ENCODE measurements at places on chromosomes 5 and 9. TPM values are rescaled to one million over a fixed set of nuclear protein-coding genes. Genes with fewer than 3 reads are reported as not detected.

The ADAMTS16 gene
- total RNA-seq = 4.3 TPM

The SOX30 gene
- 0.09 TPM for total RNA-seq

The CEP120 gene
- 14.1 TPM for total RNA-seq

The SPATA31E1 gene
- not detected for total RNA-seq

The PTGDS gene
- 8.4 TPM for total RNA-seq

The INPP5E gene
- total RNA-seq = 5.9 TPM

The DOK3 gene
- 2.7 TPM for total RNA-seq

The FRMD3 gene
- 34.1 TPM for total RNA-seq

The SARDH gene
- total RNA-seq = 6.3 TPM

The FOXD1 gene
- 0.35 TPM for total RNA-seq

The LRRC19 gene
- total RNA-seq = not detected

The IL9 gene
- not detected for total RNA-seq

The HACD4 gene
- 1.3 TPM for total RNA-seq

GRCh38 chr5:119264186-119264585 is 91.6 kb upstream of the TNFAIP8 start:
- DNase-seq = no peak

- DNase-seq = no peak
Observed at GRCh38 chr5:109573766-109574165, 116.0 kb upstream of the MAN2A1 start.

GRCh38 chr9:130627051-130627450 is 37.3 kb upstream of the PRDM12 start:
- DNase-seq = no peak

DNA sequence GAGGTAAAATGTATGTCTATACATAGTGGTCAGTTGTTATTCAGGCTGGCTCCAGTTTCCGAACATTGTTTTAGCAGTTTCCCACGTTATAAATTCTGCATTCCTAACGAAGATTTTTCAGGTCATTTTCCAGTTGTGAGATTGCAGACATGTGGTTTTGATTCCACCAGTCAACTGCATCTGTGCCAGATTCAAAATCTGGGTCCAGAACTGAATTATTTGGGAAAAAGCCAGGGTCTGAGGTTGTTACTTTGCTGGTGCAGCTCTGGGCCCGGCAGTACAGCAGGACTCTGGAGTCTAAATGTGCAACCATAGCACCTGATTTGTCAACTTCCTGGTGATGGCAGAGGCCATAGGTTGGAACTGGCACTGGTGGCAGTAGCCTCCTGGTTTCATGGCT is 105.7 kb upstream of the MEGF10 start:
- DNase-seq = peak; percentile 80

- peak; percentile 1 for DNase-seq
Observed at GRCh38 chr5:26482076-26482809, 556.1 kb downstream of the CDH9 start.

- no peak for DNase-seq
Observed at GRCh38 chr5:123690821-123691220, 178.8 kb downstream of the CSNK1G3 start.

DNA sequence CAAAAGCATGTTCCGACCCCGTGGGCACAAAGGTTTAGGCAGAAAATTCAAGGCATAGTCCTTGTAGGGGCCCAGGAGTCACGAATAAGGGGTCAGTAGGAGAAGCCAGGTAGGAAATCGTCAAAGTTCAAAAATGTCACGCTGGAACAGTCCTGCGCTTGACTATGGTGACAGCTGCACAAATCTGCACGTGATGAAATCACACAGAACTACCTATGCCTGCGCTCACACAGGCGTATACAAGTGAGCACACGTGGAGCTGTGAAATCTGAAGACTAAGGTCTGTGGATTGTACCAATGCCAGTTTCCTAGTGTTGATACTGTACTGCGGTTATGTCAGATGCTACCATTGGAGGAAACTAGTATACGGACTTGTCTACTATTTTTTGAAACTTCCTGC is 303.1 kb upstream of the PANK3 start:
- no peak for DNase-seq

- DNase-seq = no peak
Observed at GRCh38 chr9:126235336-126236243, 91.0 kb upstream of the MVB12B start.

GRCh38 chr5:42666869-42667268 is 89.7 kb upstream of the CCDC152 start:
- no peak for DNase-seq

- peak; percentile 18 for DNase-seq
Observed at GRCh38 chr9:112332214-112332613, 1.2 kb downstream of the PTBP3 start.

GRCh38 chr5:37723162-37723961 is 116.5 kb downstream of the GDNF start:
- no peak for DNase-seq

DNA sequence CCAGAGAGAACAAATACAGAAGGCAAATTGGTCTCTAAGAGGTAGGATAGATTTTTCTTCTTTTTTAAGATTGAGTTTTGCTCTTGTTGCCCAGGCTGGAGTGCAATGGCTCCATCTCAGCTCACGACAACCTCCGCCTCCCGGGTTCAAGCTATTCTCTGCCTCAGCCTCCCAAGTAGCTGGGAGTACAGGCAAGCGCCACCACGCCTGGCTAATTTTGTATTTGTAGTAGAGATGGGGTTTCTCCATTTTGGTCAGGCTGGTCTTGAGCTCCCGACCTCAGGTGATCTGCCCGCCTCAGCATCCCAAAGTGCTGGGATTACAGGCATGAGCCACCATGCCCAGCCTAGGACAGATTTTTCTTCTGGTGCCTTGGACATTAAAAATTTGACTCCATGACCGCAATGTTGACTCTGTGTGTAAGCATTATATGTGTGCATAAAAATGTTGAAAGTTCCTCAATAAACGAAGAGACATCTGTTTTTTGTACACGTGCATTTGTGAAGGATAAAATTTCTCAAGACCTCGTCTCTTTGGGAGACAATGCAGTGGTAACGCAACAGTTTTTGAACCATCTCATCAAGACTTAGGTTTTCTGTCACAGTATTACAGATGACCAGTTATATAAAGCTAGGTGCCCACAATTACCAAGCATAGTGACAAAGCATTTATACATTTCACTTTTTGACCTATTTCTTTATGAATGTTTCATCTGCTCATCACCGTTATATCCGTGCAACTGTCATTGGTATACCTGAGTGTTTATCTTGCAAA is 17.4 kb downstream of the VCP start:
- no peak for DNase-seq

- no peak for DNase-seq
Observed at GRCh38 chr5:31913808-31914207, 260.3 kb downstream of the GOLPH3 start.

GRCh38 chr5:177455661-177456590 is 9.3 kb downstream of the PRR7 start:
- DNase-seq = peak; percentile 93

GRCh38 chr5:115435778-115436712 is 108.5 kb downstream of the FEM1C start:
- DNase-seq = no peak

GRCh38 chr5:125198270-125198974 is 452.0 kb upstream of the ZNF608 start:
- peak; percentile 98 for DNase-seq

GRCh38 chr9:16726718-16727451 is 143.6 kb downstream of the BNC2 start:
- peak; percentile 91 for DNase-seq

- peak; percentile 15 for DNase-seq
Observed at GRCh38 chr9:98656511-98656910, 52.2 kb downstream of the GABBR2 start.

- peak; percentile 6 for DNase-seq
Observed at GRCh38 chr5:166708291-166708690, 1583.2 kb upstream of the WWC1 start.

DNA sequence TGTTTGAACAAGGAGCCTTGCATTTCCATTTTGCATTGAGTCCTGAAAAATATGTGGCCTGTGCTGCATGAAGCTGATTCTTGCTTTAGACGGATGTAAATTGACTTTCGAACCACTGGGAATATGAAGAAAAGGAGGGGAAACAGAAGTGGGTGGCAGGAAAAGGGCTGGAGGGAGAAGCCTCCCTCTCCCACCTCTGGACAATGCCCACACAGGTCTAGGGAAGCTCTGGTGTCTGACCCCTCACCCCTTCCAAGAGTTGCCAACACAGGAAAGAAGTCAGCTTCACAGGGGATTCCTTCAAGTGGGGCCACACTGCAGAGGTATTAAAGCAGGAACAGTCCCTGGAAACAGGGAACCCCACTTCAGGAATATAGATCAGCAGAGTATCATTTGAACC is 52.2 kb downstream of the ZNF366 start:
- no peak for DNase-seq

DNA sequence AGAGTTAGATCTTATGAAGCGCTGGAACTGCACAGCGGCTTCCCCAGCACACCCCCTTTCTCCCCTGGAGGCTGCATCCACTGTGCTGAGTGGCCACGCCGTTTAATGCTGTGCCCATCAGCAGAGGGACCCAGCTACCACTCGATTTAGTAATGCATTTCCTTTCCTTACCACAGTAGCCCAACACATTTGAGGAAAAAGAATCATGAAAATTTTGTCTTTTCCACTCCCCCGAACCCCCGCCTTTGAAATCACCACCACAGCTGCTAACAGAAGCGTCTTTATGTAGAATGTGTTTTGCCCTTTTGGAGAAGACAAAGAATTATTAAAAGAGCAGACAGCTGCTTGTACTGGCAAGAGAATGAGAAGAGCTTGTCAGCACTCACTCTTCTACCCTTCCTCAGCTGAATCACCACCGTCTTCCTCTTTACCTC is 73.2 kb downstream of the ACER2 start:
- peak; percentile 69 for DNase-seq

DNA sequence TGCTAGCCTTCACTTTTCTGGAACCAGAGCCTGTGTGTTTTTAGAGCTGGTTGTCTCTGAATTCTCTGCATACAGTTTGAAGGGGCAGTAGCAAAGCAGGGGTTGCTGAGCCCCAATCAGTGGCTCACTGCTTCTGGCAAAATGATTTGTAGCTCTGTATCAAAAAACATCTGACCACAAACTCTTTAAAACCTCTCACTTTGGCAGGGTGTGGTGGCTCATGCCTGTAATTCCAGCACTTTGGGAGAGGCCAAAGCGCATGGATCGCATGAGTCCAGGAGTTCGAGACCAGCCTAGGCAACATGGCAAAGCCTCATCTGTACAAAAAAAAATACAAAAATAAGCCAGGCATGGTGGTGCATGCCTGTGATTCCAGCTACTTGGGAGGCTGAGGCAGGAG is 28.3 kb upstream of the APC start:
- DNase-seq = no peak

GRCh38 chr5:162624110-162624509 is 556.5 kb downstream of the GABRG2 start:
- DNase-seq = no peak

GRCh38 chr5:161600156-161600555 is 53.6 kb upstream of the GABRB2 start:
- DNase-seq = no peak

GRCh38 chr9:79616013-79616412 is 44.2 kb downstream of the TLE4 start:
- DNase-seq = peak; percentile 20

DNA sequence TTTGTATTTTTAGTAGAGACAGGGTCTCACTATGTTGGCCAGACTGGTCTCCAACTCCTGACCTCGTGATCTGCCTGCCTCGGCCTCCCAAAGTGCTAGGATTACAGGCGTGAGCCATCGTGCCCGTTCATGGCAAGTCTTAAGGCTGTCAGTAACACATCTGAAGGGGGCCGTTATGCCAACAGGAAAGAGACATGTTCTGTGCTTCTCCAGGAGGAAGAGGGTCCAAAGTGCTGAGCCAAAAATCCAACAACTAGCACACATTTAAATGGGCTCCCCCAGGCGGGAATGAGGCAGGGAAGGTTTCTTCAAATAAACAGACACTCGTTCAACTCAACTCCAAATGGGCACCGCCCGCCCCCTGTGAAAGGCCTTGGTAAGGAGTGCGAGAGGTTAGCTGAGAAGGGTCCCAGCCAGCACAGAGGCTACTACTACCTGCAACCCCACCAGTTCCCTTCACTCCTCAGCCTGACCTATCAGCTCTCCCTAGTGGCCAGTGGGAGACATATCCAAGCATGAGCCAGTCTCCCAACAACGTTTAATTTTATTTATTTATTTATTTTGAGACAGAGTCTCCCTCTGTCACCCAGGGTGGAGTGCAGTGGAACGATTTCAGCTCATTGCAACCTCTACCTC is 84.1 kb upstream of the DMRT1 start:
- peak; percentile 44 for DNase-seq

DNA sequence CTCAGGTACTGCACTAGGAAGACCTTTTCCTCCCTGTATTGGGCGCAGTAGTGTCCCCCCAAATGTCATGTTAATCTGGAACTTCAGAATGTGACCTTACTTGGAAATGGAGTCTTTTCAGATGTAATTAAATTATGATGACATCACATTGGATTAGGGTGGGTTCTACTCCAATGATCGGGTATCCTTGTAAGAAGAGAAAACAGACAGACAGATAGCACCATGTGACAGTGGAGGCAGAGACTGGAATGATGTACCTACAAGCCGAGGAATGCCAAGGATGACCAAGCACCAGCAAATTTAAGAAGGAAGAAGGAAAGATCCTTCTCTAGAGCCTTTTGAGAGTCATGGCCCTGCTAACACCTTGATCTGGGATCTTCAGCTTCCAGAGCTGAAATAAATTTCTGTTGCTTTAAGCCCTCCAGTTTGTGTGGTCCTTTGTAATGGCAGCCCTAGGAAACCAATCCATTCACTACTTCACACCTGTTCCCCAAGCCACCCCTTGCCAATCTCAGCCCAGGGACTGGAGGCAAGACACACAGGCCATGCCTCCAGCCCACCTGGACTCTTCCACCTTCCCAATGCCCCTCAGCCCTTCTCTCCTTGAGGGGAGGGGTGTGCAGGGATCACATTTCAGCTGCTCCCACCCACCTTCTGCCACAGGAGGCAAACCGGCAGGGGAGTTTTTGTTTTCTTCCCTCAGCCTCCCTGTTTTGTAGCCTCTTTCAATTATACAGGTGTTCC is 1.6 kb downstream of the CCNJL start:
- DNase-seq = no peak

- DNase-seq = no peak
Observed at GRCh38 chr5:54986269-54986654, 869 bp upstream of the ESM1 start.

DNA sequence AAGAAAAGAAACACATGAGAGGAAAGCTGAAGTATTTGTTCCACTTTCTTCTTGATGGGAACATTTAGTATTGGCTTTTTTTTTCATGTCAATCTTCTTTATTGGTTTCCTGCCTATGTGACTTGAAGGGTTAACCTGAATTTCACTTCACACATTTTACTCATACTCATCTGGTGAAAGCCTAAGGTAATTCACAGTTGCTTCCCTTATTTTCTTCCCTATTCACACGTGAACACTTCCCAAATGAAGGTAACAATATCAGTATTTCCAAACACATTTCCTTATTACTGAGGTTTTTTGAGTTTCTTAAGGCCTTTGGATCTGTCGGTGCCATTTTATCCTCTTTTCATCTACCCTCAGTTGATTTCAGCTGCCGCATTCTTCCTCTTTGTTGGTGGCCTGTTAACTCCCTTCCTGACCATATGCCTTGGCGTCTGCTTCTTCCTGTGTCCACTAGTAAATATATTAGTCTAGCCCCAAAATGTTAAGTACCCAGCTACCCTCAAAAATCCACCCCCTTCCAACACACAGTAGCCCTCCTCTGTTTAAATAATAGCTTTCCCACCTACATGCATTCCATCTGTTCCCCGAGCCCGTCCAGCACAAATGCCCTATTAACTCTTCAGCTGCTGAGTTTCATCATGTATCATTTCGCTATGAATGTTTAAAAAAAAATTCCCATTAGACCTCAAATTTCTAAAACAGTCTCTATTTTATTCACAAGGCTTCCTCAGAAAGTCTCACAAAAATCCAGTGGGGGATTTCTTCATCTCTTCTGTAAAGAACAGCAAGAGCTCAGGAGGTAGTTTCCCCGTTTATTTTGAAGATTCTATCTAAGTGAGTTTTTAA is 97.3 kb downstream of the USP20 start:
- DNase-seq = peak; percentile 64
